Breast epithelium (tissue), 4 donors: ENCODE measurements at places on chromosomes 13 and 19.

DNA sequence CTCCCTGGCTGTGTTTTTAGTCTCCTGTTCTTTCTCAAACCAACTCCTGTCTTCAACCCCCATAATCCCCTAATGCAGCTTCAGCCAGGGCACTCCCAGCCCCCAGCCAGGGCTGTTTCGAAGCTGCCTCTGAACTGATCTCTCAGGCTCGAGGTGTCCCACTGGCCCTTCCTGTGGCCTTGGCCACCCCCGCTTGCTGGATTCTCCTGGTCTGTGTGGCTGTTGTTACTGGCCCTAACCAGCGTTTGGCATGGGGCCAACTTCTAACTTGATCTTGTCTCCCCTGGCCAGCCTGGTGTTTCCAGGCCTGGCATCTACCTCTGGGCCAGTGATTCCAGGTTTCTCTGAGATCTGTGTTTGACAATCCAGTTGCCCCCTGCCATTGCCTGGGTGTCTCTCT lies 11.0 kb downstream of the XAB2 start:
- DNase-seq, result peak; percentile 72

- DNase-seq, result peak; percentile 82
Observed at GRCh38 chr19:1812426-1813191, 533 bp upstream of the ATP8B3 start.

- no peak for DNase-seq
Observed at GRCh38 chr13:69450245-69450644, 657.4 kb upstream of the ATXN8OS start.

GRCh38 chr13:42652642-42653415 lies 78.9 kb downstream of the TNFSF11 start:
- no peak for DNase-seq

GRCh38 chr19:52345162-52345561 lies 9.1 kb downstream of the ZNF610 start:
- no peak for DNase-seq

GRCh38 chr13:85828094-85828684 lies 29.0 kb upstream of the SLITRK6 start:
- no peak for DNase-seq

DNA sequence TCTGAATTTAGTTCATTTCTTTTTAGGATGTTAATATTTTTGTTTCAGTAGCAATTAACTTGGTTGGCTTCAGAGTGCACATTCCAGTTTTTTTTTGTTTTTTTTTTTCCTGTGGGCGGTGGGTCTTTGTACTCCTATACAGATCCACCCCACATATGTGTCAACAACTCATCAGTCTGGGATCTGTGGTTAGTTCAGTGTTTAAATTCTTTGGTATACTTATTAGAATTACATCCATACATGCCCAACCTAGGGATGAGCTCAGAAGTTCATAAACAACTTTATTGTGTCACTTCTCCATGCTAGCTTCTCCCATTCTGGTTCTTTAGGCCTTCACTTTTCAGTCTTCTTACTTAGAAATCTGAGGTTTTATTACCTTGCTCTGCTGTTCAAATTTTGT lies 50.9 kb downstream of the PCCA start:
- no peak for DNase-seq

- no peak for DNase-seq
Observed at GRCh38 chr13:99237981-99238662, 20.1 kb downstream of the GPR18 start.
